ENCODE measurements at places on chromosomes 12 and 14.

DNA sequence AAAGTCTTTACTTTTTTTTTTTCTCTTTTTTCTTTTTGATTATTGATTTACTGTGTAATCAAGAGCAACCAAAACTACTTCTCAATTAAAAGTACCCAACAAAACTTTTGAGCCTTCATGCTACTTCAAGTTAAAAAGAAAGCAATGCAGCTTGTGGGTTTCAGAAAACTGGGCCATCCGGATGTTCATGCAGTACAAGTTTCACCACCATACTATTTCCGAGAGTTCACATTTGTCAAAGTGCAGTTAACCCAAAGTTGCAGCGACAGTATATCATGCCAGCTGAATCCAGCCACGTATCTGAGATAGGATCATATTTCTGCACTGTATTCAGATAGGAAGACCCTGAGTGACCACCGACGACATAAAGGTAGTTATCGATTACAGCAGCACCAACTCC, 33.0 kb downstream of the KLHL28 start:
- no peak for DNase-seq

GRCh38 chr12:91773749-91774429, 371.8 kb downstream of the BTG1 start:
- no peak for DNase-seq

- DNase-seq = no peak
Measured at GRCh38 chr14:75040507-75040906, 10.8 kb downstream of the MLH3 start.

DNA sequence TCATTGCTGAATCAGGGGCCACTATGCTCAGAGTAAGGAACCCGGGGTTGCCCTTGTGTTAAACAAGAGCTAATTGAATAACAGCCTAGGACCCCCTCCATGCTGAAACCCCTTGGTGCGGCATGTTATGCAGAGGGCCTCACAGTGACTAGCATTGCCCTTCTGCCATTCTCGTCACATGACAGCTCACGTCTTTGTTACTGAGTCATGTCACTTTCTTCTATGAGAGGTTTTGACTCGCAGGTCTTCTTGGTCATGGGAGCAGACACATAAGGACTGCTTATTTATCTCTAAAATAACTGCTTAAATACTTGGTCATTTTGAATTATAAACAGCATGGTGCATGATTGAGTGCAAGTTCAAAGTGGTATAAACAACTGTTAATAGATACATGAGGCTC, 24.9 kb downstream of the TCTN1 start:
- DNase-seq = no peak

DNA sequence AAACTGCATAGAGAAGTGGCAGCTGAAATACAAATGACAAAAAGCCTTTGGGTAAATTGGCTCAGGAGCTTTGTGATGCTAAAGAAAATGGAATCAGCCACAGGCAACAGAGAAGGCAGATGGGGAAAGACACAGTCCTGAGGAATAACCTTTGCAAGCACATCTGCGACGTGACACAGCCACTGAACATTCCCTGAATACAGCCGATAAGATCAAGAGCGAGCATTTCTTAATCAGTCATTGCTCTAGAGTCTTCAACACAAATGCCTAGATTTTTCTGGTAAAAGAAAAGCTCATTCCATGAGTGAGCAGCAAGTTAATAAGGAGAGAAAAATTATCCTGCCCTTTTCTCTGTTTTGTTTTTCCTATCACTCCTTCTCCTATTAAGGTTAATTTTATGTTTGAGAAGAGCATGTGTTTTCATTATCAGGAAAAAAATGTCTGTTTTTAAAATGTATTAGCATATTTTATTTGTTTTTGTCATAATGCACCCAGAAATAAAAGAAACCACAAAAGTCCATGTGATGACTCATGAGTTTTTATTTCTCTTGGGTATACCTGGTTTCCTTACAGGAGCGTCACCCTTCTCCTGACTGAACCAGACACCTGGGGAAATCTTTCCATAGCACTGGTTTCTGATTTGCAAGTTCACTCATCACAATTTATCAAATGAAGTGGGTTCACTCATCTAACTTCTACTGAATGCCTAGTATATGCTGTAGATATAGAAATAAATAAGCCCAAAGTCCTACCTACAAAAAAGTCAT, 45.4 kb upstream of the PCED1B start:
- no peak for DNase-seq

GRCh38 chr12:70839544-70839943, 81.0 kb downstream of the PTPRR start:
- DNase-seq = no peak

- DNase-seq = no peak
Measured at GRCh38 chr12:52704464-52704863, 1.1 kb upstream of the KRT77 start.

DNA sequence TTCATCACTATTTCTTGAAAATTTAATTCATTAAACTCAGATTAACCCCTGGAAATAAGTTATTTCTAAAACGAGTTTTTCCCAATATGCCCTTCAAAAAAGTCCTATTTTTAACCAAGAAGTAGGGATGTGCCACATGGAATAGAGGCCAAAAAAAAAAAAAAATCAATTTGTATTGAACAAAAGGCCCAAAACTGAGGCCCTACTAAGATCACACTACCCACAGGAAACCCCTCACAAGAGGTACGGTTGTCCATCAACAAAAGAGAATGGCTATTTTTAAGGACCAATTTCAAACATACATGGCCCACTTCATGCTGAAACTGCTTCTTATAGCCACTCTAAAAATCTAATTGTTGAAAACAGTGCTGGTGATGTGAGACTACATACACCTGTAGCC, 7.5 kb upstream of the BAZ2A start:
- DNase-seq = no peak

- no peak for DNase-seq
Measured at GRCh38 chr14:60981633-60982455, 799 bp downstream of the SLC38A6 start.

DNA sequence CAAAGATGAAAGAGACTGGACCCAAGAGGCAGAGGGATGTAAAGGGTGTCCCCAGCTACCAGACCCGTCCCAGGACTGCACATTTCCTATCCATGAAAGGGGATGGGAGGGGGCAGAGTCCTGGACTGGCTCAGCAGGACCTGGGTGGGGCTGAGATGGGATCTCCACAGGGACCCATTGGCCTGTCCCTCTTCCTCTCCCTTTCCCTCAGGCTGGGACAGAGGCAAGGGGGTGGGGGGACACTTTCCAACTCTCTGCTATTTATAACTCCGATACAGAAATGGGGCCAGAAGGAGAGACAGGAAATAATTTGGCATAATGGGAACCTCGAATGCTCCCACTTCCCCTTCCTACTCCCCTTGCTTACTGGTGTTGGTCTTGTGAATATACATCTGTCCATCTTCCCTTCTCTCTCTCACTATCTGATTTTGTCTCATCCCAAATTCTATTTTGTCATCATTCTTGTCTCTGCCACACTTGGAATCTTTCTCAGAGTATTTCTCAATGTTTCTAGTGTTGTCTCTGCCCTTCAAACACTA, 1.1 kb upstream of the ITGA7 start:
- no peak for DNase-seq

GRCh38 chr14:24329736-24330135, 5.1 kb downstream of the ADCY4 start:
- no peak for DNase-seq

DNA sequence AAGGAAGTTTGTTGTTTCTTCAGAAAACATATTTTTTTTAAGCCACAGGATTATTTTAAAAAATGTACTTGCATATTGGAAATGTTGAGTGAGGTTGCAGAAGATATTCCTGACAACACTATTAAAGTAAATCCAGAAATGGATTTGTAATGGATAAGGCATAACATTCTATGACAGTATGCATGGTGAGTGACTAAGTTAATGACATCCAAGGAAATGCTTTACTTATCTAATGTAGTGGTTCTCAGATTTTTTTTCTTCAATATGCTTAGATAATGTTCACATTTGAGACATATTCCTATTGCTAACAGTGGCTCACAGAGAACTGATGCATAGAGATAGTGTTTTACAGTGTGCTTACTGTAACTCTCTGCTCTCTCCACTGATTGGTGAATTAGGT, 49.4 kb downstream of the ZDHHC17 start:
- no peak for DNase-seq

- no peak for DNase-seq
Measured at GRCh38 chr14:63654346-63654745, 12.7 kb upstream of the WDR89 start.

DNA sequence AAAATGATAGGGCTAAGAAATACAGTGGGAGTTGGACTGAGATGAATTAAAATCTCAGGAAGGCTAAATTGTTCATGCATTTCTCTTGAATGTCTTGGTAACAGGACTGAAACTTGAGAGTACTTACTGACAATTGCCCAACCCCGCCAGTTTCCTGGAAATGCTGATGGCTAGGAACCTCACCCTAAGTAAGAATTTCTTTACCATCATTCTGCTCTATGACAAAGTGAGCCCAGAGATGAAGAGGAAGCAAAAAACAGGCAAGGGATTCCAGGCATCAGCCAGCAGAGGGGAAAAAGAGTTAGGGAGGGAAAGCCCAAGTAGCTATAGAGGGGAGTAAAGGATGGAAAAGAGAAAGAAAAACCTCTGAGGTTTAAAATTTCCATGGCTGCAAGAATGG, 397.7 kb downstream of the MDGA2 start:
- no peak for DNase-seq

- no peak for DNase-seq
Measured at GRCh38 chr12:123120452-123121166, 30.3 kb downstream of the PITPNM2 start.

- DNase-seq = no peak
Measured at GRCh38 chr14:99619835-99620834, 16.1 kb upstream of the CCDC85C start.

GRCh38 chr12:47033081-47033480, 46.3 kb upstream of the PCED1B start:
- DNase-seq = no peak

- no peak for DNase-seq
Measured at GRCh38 chr12:25993901-25994651, 35.6 kb downstream of the RASSF8 start.

DNA sequence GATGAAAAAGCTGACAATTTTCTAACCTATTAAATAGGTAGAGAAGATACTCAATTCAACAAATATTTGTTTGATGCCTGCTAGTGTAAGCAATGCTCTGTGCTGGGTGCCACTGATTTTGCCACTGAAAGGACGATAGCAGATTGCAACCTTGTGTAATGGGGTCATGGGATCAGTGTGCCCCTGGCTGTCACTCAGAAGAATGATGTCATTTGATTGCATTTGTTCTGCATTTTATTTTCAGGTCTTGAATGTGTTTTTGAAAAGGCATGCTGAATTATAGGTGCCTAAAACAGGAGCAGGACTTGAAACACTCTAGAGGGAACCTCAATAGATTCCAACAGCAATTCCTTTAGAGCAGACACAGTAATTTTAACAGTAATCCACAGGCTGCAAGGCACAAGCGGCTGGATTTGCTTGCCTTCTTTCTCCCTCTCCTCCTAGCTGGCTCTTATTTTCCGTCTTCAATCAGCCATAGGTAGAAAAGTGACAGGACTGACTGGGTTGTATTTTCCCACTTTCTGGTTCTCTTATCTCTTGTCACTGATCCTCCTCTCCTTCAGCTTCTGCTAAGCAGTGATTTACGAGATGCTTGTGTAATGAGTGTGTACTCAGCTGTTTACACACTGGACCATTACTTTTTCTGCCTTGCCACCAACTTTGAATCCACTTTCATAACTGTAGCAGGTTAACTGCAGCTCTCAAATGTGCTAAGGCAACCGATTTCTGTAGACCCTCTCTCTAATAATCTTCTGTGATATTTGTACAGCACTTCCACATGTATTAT, 4.1 kb downstream of the PLXNC1 start:
- peak; percentile 21 for DNase-seq

DNA sequence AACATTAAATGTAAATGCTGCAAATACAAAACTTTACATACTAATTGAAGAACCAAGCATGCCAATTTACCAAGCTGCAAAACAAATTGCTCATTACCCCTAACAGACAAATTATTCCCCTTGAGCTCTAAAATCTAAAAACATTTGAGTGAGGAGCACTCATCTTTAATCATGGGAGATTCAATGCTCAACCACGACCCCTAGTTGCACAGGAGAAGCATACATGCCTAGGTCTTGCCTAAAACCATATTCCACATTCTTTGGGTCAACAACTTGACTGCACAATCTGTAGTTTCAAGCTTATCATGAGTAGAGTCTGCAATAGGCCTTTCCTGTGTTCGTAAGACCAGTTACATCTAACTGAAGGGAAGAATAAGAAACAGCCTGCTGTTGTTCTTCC, 69.7 kb downstream of the MGAT4C start:
- no peak for DNase-seq

DNA sequence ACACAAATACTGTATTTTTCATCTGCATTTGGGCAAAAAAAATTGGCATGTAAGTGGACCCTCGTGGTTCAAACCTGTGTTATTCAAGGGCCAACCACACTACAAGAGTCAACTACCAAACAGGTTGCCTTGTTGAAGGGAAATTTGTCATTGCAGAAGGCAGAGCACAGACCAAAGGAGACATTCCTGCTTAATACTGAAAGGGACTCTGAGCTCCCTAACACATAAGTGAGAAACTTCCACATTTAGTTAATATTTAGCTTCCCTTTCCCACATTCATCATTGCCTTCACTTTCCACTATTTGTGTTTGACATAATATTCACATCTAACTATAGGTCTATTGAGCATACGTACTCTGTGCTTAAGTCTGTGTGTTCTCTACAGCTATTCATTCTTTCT, 266.9 kb downstream of the KCNH5 start:
- no peak for DNase-seq

DNA sequence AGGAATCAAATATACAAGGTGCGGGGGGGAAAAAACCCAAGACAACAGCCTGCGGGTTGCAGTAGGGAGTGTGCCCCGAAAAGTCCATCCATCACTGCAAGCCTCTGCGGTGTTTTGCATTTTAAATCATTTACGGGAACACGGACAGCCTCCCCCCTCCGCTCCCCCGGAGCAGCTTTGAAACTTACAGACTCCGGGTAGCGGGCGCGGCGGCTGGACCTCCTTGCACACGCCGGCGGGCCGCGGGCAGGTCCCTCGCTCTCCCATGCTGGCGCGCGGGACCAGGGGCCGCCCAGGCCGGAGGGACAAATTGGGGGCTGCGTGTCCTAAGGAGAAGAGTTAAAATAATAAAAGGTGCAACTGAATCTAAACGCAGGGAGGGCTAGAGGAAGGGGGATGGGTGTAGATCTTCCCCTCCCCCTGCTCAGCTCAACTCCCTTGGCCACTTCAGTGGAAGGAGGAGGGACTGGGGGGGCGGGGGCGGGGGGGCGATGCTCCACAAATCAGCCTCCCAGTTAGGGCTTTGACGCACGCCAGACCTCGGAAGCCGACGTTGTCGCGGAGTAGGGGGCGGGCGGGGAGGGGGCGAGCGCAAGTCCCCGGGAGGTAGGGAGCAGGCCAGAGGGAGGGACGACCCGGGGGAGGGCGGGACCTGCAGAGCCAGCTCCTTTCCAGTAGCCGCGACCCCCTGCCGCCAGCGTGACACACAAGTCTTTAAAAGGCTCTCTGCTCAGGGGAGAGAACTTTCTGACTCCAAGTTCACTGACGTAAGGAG, at the start of gene KCNJ8:
TSS of gene KCNJ8 (minus strand) at position 349 of the 775 bp plus-strand sequence. CDS start 1,090 bp downstream, outside the sequence.
- DNase-seq = no peak

DNA sequence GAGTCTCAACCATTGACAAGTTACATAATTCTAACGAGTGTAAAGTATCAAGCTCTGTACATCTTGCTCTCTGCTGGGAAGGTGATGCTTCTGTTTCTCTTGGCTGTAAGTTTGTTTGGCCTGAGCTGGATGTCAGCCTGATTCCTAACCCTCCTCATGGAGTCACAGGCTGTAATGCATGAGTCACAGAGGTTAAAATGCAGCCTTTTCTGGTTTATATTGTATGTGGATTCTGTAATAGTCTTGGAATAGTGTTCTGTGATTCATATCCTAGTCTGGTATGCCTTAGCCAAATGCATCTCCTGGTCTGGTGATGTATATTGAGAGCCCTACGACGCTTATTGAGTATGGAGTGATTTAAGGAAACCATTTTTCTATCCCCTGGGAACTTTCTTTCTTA, 104.5 kb upstream of the FRMD6 start:
- DNase-seq = no peak

All from DMS79 (cell line).